Mammary epithelial cell (primary cell): ENCODE measurements at places on chromosomes 2 and 18. TPM values are rescaled to one million over a fixed set of nuclear protein-coding genes. Genes with fewer than 3 reads are reported as not detected.

Gene SLC40A1
- not detected in 2 replicates for total RNA-seq

Gene FLACC1
- 0.33 TPM for total RNA-seq

Gene ACMSD
- 0.33 TPM for total RNA-seq

Gene IL36G
- total RNA-seq: 0.27 and 1.9 TPM in 2 replicates

Gene UGT1A8
- not detected in 2 replicates for total RNA-seq

Gene MLPH
- 2.8 TPM for total RNA-seq

Gene LHCGR
- total RNA-seq: not detected

Gene ASB18
- not detected in 2 replicates for total RNA-seq

Gene GPAT2
- 5.4 and 13.0 TPM in 2 replicates for total RNA-seq

Gene ATAD2B
- 12.7 and 16.4 TPM in 2 replicates for total RNA-seq
